Activated CD4-positive, alpha-beta T cell treated with anti-CD3 and anti-CD28 coated beads, Interleukin-2, amount 50 U/mL, for 48 hours (primary cell): ENCODE measurements at places on chromosomes 5 and 9.

DNA sequence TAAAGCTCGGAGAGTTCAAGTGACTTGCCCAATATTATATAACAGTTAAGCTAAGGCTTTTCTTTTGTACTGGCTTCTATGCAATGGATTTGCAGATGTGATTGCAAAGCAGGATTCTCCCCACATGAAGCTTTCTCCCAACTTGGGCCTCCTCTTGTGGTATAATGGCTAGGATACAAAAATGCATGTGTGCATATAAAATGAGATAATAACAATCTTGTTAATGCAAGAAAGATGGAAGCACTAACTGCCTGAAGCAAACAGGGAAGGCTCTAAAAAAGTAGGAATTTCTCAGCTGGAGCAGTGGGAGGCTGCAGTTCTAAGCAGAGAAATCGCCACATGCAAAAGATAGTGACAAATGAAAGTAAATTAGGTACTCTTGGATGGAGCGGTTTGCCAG, 444.2 kb upstream of the RIOK2 start:
- DNase-seq = no peak

DNA sequence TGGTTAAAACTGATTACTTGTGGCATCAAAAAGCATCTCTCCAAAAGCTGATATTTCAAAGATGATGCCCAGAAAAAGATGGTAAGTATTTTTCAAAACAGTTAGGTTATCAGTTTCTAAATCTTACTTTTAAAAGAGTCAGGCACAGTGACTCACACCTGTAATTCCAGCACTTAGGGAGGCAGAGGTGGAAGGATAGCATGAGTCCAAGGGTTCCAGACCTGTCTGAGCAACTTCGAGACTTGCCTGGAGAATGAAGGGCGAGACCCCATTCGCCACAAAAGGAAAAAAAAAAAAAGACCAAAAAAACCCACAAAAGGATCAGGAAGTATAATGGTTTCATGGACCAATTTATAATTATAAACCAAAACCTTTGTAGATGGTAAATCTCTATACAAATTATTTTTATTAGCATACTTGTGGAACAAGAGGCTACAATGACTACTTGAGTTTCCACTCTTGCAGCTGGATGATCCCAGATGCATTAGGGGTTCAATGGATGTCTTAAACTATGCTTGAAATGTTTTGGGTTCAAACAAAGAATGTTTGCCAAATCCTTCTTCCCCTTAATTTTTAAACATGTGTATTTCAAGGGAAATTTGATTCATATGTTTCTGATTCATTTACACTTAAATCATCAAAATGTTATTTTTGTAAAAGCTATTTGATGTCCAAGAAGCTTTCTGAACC, 96.1 kb downstream of the ADAMTSL1 start:
- no peak for DNase-seq

GRCh38 chr5:57488215-57488955, 5.8 kb upstream of the ACTBL2 start:
- no peak for DNase-seq

DNA sequence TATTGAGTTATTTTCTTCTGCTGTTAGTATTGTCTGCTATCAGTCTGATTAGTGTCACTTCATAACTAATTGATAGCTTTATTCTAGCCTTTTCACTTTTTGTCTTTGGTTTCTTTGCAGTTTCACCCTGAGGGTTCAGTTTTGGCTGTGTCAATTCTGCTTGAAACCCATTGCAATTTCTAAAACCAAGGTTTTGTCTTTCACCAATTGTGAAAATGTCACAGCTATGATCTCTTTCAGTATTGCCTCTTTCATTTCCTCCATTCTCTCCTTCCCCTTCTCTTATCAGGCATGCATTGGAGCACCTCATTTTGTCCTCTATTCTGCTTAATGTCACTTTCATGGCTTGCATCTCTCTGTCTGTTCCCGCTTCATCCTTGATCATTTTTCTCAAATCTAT, 248.1 kb downstream of the YTHDC2 start:
- DNase-seq = no peak

DNA sequence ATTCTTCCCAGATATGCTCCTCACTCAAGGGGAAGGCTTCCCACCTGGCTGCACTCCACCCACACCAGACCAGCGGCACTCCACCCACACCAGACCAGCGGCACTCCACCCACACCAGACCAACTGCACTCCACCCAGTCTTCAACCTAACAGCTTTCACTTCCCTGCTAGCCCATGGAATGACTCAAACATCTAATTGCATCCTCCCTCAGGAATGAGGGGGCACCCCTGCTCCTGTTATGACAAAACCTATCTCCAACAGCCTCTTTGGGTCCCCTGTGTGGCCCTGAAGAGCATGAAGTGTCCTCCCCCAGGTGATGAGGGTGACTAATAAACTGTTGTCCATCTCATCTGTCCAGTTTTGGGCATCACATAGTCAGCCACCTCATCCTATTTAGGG, 556.6 kb upstream of the TUSC1 start:
- no peak for DNase-seq

- DNase-seq = no peak
Observed at GRCh38 chr9:72037571-72037970, 22.8 kb downstream of the C9orf57 start.
